NCI-H1694 (cell line): ENCODE measurements at places on chromosomes 6 and 20.
A peak's percentile ranks its signal among the peaks of the same experiment; 100 is the strongest.

GRCh38 chr6:55518529-55519060 is 60.4 kb downstream of the HMGCLL1 start:
- DNase-seq: no peak

DNA sequence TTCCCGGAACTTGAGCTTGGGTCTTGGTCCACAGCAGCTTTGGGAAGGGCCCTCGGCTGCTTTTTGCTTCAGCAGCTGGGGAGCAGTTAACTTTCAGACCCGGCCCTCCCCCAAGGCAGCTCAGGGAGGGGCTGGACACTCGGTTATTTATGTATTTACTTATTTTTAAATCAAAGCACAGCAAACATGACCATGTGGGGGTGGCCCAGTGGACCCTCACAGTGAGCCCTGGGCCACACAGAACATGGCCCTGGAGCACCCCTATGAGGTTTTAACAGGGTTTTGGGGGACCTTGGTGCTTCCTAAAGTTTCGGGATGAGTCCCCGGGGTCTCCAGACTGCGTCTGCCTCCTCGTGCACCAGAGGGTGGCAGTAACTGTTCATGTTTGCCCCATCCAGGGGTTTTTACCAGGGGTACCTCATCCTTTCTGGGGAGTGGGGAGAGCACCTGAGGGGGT is 26.6 kb upstream of the NPBWR2 start:
- DNase-seq: no peak

DNA sequence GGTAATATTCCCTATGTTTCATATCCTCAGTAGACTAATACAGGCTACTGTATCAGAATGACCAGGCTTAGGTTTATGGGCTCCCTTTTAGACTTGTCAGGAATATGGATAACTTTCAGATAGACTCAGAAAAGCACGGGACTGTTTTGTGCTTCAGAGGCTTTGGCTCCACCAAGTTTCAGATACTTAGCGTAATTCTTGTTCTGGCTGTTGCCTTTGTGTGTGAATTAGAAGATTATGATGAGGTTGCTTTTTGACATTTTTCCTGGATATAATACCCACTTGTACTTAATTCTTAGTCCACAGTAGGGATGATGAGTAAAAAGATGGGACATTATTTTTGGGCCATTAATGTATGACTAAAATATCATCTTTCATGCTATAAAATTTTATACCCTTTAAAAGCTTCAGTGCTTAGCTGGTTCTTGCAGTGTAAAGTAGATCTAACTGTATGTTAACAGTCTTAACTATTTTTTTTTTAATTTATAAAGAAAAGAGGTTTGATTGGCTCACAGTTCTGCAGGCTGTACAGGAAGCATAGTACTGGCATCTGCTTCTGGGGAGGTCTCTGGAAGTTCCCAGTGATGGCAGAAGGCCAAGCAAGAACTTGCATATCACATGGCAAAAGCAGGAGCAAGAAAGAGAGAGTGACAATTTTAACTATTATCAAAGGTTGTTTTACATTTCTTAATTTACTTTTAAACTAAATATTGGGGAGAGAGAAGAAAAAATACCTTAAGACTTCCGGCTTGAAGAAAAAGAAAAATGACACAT is 120.7 kb downstream of the ZFAND3 start:
- no peak for DNase-seq

GRCh38 chr6:159693894-159694545 is 979 bp upstream of the SOD2 start:
- DNase-seq: no peak

- no peak for DNase-seq
Measured at GRCh38 chr6:28215425-28215824, 9.7 kb upstream of the ZSCAN9 start.

DNA sequence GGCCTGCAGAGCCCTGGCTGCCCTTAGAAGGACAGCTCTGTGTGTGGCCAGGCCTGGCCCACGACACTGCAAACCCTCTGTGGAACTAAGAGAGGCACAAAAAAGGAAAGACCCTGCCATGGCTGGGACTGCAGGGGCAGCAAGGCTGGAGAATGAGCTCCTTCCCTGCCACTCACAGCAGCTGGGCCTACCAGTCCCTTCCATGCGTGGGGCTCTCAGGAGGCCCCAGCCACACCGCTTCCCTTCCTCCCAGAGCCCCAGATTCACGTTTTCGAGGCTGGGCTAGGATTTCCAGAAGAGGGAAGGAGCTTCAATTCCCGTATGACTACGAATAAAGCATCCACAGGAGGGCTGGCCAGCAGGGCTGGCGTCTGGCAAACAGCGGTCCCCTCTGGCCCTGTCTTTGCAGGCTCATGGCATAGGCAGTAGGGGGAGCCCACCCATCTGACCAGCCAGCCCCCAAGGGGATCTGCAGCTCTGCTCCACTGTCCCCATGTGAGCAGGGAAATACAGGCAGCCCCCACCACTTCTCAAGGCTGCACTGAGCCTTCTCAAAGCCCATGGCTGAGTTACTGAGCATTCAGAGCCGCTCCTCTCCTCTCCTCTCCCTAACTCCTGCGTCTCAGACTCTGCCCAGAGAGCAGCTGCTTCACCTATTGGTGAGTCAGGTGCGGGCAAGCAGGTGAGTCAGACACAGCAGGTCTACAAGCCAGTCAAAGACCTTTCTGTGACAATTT is 53.1 kb downstream of the NINL start:
- no peak for DNase-seq

DNA sequence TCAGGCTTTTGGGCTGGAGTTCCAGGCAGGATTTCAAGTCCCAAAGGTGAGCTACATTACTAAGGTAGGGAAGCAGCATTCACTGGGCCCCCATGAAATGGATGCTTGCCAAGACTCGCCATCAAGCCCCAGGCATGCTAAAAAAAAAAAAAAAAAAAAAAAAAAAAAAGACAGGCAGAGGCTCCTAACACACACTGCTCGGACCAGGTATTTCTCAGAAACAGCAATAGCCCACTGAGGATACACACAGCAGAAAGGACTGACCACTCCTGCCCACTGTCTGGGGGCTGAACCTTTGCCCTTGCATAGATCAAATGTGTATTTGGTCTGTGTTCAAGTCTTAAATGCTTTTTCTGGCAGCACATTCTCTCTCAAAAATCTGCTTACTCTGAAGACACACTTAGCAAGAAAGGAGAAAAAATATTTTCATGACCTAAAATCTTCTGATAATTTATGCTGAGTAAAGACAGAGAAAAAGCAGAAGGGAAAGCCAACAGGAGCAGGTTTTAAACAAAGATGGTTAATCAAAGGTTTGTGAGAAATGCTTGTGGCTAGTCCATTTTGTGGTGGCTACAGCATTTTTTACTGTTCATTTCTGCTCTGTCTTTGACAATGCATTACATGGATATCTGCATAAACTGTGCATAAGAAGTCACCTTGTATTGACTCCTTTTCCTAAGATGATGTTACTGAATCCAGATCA is 37.9 kb upstream of the BEND6 start:
- DNase-seq: no peak

- DNase-seq: no peak
Measured at GRCh38 chr6:68911334-68911733, 276.3 kb downstream of the ADGRB3 start.

- DNase-seq: peak; percentile 36
Measured at GRCh38 chr6:28104392-28105244, 19.8 kb upstream of the ZSCAN16 start.

GRCh38 chr6:72622094-72622940 is 453 bp downstream of the KCNQ5 start:
- DNase-seq: peak; percentile 19

- DNase-seq: no peak
Measured at GRCh38 chr6:158608221-158608620, 36.3 kb downstream of the DYNLT1 start.

GRCh38 chr20:37534401-37535157 is 6.9 kb upstream of the BLCAP start:
- DNase-seq: peak; percentile 92

GRCh38 chr6:149049230-149049629 is 268.3 kb upstream of the TAB2 start:
- DNase-seq: no peak

DNA sequence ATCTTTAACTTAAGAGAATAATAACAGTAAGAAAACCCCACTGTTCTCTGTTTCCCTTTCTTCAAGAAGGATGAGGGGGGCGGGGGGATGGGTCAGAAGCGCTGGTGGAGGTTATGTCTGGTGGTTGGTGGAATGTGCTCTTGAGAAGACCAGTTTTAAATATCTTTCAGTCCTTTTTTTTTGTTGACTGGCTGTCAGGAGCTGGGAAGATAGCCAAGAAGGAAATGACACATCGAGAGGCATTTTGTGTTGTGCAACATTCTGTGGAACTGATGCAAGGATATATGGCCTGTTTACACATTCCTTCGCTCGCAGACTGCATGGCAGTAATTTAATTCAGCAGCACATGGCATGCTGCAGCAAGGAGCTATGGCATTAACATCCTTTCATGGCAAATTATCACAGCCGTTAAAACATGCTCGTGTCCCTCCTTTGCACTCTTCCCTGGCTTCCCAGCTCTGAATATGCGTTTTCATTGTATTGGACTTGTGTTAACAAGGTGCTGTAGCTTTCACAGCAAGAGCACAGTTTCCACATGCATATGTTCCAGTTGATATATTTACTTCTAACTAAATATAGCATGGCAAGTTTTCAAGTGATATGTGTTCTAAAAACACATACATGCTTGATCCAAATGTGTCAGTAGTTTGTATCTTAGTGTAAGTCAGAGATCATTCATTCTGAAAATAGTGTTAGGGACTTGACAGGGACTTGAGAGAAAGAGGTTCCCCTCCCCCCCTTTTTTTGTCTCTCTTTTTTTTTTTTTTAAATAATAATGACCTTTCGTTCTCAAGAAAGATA is 68.2 kb upstream of the SUPT3H start:
- DNase-seq: no peak

DNA sequence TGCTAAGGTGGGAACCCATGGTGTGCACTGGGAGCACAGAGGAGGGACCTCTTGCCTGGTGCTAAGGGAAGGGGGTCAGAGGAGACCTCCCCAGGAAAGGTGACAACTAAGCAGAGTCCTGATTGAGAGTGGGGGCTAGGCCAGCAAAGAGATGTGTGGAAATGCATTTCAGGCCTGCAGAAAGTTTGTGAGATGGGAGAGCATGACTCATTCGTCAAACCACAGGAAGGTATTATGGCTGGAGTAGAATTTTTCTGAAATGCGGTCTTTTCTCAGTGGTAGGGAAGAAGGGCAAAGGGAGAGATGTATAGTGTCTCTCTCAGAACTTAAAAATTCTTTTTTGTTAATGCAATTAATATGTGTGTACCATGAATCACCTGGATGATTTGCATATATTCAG is 23.6 kb upstream of the EDN1 start:
- DNase-seq: no peak

- DNase-seq: peak; percentile 83
Measured at GRCh38 chr20:49888212-49889000, 26.9 kb downstream of the SPATA2 start.

GRCh38 chr20:58611236-58612030 is 39.6 kb upstream of the STX16 start:
- DNase-seq: no peak

DNA sequence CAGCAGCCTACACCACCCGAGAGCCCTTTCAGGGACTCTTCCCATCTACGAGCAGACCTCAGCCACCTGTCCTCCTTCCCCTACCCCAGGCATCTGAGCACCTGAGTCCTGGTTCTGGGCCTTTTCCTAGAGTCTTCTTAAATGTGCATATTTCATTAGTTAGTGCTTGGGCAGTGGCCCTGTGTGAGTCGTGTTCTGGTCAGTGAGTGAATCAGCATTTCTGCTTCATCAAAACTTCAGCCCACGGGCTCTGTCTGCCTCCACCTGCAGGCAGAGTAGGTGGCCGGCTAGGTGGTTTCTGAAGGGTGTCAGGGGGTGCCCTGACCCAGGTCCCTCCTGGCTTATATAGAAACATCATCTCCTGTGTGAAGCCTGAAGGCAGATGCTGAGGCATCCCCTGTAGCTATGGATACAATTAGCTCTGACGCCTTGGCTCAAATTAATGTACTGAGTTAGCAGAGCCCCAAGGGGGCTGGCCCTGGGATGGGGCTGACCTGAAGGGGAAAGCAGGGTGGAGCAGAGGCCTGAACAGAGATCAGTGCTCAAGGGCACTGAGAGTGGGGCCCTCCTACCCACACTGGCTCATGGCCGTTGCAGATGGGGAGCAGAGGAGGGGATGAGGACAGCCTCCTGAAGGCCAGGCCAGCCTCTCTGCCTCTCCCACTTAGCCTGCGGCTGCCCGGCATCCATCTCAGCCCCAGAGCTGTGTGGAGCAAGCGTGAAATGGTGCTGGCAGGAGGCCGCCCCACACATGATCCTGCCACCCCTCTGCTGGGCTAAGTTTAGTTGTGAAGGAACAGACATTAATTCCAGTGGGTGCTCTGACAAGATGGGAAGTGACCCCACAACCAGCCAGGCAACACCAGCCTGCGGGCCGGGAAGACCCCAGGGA is 13.6 kb downstream of the IP6K3 start:
- no peak for DNase-seq

DNA sequence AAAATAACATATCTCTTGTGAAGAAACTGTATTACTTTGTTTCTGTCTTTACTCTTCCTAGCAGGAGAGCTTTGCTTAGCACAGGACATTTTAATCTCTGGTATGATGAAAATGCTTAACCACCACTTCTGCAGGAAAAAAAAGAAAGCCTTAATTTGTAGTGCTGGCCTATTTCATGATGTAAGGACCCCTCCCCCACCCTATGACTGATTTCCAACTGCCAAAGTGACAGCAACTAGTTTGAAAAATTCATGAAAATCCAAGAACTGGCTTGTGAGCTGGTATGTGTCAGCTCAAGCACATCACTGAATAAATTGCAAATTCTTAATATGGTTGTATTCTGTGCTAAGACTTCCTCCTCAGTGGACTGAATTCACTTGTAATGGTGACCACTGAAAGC is 125.3 kb downstream of the REV3L start:
- no peak for DNase-seq

DNA sequence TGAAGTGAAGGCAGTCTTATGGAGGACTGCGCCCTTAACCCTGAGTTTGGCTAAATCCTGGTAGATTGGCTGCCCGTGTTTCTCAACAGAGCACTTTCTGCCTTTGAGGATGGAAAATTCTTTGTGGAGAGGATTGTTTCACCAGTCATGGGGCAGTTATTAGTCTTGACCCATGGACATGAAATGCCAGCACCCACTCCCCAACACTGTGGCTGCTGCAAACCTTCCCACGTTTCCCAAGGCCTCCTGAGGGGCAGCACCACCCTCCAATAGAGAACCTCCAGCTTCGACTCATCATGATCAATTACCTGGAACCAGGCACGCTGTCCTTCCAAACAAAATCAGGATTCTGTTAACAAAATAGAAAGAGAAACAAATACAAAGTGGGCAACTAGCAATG is 117.8 kb downstream of the PXDC1 start:
- no peak for DNase-seq

GRCh38 chr6:136526196-136526930 is 23.9 kb downstream of the MAP7 start:
- DNase-seq: peak; percentile 60

DNA sequence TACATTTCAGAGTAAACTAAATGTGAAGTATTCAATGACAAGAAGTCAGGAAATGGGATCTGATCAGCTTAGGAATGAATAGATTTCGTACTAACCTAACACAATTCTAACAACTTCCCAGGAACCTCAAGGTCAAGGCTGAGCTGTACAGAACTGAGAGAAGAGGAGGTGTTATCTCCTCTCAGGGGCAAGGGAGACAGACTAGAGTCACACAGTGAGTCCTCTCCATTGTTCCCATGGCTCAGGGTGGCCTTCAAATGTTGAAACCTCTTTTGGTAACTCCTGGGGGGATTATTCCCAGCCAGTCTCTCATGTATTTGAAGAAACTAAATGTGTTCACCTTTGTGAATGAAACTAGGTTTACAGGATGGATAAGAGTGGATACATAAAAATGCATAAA is 27.7 kb downstream of the ELOVL2 start:
- DNase-seq: no peak
